ENCODE measurements at places on chromosomes 5 and 9.
A peak's percentile ranks its signal among the peaks of the same experiment; 100 is the strongest.

DNA sequence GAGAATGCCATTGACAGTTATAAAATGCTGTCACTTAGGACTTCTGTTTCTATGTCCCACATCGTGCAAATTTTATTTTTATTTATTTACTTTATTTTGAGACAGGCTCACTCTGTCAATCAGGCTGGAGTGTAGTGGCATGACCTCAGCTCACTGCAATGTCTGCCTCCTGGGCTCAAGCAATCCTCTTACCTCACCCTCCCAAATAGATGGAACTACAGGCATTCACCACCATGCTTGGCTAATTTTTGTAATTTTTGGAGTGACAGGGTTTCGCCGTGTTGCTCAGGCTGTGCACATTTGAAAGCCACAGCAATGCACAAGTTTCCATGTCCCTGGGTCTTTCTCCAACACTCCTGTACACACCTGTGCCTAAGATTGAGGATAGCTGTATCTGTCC, 51.8 kb downstream of the ADAMTS16 start:
- no peak for DNase-seq

DNA sequence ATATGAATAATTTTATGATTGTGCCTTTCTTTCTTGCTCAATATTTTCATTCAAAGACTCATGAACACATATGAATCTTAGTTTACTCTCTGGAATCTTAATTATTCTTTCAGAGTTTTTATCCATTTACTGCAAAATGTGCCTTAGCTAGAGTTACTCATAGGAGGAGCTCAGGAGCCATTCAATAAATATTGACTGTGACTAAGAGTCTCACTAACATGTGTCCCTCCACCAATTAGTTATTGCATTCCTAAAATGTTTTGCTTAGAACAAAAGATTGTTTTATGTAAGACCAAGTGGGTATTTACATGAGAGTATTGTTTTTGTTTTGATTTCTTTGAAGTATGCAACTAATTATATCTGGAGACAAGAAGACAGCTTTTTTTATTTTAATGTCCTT, 218.4 kb upstream of the MAST4 start:
- no peak for DNase-seq

GRCh38 chr9:123096987-123097386, 63.5 kb downstream of the GPR21 start:
- no peak for DNase-seq

DNA sequence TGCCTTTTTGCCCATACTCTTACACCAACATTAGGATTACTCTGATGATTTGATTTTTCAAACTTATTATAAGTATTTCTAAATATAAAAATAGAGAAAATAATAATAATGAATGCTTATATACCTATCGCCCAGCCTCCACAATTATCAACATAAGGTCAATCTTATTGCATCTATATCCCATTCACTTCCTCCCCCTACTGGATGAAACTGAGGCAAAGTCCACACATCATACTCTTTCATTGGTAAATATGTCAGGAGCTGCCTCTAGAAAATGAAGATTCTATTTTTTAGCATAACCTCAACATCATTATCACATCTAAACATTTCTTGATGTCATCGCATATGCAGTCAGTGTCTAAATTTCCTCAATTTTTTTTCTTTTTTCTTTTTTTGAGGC, 44.3 kb downstream of the SH3RF2 start:
- no peak for DNase-seq

DNA sequence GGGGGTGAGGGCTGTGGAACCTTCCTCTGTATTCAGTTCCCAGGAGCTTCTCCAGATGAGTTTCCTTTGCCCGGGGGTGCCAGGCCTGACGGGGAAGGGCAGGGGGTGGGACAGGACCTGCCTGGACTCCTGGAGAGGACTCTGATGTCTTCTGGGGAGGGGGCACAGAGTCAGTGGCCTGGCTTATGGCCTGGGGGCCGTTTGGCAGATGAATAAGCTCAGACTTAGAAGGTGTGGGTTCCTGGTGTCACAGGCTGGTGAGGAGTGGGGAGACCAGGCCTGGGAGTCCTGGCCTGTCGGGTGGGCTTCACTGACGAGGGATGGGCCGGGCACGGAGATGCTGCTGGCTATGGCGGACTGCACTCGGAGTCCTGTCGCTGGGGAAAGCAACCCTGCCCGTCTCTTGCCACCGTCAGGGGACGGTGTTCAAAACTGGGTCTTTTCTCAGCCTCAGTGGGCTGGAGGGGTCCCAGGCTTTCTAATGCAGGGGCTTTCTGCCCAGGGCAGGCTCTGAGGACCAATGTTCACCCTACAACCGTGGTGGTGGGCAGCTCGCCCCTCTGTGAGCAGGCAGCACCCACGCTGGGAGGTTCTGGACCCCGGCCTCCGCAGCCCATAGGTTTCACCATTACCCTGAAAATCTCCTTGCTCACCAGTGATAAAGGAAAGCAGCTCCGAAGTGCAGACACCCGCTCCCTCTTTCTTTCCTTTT, 16.2 kb downstream of the COL5A1 start:
- DNase-seq: no peak

GRCh38 chr5:142120247-142120935, 11.8 kb downstream of the NDFIP1 start:
- DNase-seq: no peak

- DNase-seq: no peak
Measured at GRCh38 chr9:1210954-1211353, 160.8 kb downstream of the DMRT2 start.

DNA sequence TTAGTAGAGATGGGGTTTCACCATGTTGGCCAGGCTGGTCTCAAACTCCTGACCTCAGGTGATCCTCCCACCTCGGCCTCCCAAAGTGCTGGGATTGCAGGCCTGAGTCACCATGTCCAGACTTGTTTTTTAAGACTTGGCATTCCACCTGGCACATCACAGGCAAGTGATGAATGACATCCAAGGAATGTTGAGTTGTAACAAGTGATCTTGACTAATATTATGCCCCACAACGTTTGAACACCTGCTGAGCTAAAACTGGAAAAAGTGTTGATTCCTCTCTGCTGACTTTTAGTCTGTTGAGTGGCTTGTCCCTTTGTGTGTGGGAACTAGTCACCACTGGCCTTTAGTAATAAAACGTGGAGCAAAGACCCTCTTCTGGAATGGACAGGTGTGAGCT, 54.6 kb downstream of the SUB1 start:
- no peak for DNase-seq

DNA sequence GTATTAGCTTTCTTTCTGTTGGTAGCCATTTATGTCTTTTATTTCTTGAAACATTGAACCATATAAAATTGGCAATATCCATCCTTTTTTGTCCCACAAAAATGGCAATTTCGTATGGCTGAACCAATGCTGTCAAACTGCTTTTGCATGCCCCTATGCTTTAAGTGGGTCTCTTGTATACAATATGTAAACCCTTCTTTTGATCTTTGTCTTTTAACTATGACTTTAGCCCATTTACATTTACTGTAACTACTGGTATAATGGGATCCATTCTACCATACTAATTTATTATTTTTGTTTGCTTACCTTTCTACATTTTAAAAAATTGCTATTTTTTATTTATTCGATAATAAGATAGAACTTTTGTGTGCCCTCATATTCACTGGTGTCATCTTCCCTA, 93.4 kb downstream of the TENT4A start:
- DNase-seq: no peak

GRCh38 chr9:130931508-130932254, 7.4 kb downstream of the FIBCD1 start:
- DNase-seq: no peak

DNA sequence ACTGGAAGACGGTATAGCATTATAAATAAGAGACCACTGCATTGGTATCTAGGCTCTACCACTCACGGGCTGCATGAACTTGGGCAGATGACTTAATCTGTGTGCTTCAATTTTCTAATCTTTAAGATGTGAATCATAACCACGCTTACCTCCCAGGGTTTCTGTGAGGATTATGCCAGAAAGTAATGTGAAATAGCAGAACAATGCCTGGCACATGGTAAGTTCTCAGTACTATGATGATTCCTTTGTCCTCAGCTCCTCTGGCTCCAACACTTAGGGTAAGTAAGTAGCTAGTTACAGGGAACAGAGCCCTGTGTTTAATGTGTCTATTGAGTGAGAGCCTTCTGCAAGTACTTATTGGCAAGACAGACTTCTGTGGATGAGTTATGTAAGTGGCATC, 31.1 kb downstream of the POU4F3 start:
- no peak for DNase-seq

GRCh38 chr9:26682796-26683496, 209.7 kb downstream of the CAAP1 start:
- DNase-seq: no peak

DNA sequence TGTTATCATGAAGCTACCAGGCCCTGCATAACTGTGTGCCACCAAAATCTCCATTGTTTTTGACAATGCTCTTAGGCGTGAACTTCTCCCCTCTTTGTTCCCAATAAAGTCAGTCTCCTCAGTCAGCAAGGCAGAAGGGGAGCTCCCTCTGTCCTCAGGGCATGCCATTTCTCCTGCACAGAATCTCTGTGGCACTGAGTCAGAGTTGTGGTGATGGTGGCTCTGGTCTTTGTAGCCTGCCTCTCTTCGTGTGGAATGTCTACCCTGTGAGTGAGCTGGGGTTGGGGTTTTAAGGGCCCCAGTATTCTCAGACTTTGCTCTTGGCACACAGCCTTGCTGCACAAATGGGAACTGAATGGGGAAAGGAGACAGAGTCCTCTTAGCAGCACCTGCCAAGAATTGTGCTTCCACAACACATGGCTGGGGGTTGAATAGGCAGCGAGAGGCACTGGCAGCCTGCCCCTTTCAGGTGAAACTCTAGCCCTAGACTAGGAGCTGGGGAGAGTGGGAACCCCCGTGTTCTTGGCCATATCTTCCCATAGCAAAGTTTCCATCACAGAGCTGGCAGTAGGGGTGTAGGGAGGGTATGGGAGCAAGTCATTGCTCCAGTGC, 146.6 kb downstream of the SH3GL2 start:
- no peak for DNase-seq

DNA sequence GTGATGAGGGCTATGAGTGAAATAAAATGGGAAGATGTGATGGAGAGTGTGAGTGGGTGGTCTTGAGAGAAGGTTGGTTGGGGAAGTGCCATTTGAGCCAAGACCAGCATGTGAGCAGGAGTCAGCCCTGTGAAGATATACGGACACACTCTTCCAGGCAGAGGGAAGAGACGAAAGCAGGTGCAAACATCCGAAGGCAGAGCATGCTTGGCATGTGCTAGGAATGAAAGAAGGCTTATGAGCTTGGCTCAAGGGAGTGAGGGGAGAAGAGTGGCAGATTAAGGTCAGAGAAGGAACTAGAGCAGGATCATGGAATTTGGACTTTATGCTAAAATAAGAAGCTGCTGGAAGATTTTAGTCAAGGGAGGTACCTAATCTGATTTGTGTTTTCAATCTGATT, 23.6 kb upstream of the CCDC112 start:
- no peak for DNase-seq

DNA sequence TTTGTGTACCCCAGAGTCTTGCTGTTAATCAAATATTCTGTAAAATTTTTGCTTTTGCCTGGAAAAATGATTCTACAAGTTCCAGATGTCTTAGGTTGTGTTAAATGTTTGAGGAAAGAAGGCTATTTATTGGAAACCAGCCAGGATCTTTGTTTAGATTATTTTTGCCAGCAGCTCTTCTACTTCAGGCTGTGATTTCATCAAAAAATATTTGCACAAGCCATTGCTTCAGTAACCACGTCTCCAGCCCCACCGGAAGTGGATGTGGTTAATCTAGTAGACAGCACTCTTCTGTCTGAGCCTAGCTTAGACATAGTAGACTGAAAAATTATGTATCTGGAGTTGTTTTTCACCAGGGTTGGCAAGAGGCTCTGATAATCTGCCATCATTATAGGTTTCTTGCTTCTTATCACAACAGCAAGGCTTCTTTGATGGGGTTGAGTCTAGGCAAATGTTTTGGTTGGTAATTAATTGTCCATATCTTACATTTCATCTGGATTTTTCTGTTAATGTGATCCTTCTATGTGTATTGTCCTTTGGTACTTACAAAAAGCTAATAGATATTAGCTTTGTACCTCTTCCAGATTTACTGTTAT, 17.1 kb downstream of the KCTD16 start:
- DNase-seq: peak; percentile 74

GRCh38 chr9:35726931-35727330, 5.1 kb downstream of the TLN1 start:
- DNase-seq: no peak

- DNase-seq: no peak
Measured at GRCh38 chr5:5667136-5667554, 244.7 kb downstream of the ICE1 start.

GRCh38 chr5:179245031-179245430, 100.2 kb downstream of the ADAMTS2 start:
- DNase-seq: no peak

GRCh38 chr5:169706071-169706470, 69.0 kb downstream of the DOCK2 start:
- no peak for DNase-seq

GRCh38 chr5:149497357-149497756, 53.9 kb downstream of the CSNK1A1 start:
- DNase-seq: no peak

- no peak for DNase-seq
Measured at GRCh38 chr5:126450346-126450745, 27.1 kb downstream of the GRAMD2B start.

- DNase-seq: no peak
Measured at GRCh38 chr5:87751824-87752223, 339.1 kb upstream of the CCNH start.

DNA sequence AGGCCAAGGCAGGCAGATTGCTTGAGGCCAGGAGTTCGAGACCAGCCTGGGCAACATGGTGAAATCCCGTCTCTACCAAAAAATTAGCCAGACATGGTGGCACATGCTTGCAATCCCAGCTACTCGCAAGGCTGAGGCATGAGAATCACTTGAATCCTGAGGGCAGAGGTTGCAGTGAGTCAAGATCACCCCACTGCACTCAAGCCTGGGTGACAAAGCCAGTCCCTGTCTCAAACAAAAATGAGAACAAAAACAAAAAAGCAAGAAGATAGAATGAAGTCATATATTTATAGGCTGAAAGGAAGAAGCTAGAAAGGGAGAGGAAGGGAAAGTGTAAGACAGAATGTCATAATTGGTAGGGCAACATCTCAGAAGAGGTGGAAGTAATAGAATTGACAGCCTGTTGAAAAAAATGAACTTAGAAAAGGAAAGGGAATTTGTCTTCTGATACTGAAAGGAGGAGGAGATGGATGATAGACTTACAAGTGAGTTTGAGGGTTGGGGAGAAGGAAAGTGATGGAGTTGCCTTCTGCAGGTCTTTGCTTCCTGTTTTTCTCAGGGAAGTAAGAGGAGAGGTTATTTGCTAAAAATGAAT, 32.2 kb downstream of the CARD6 start:
- DNase-seq: no peak

GRCh38 chr5:141722266-141722665, 40.2 kb upstream of the ARAP3 start:
- no peak for DNase-seq

DNA sequence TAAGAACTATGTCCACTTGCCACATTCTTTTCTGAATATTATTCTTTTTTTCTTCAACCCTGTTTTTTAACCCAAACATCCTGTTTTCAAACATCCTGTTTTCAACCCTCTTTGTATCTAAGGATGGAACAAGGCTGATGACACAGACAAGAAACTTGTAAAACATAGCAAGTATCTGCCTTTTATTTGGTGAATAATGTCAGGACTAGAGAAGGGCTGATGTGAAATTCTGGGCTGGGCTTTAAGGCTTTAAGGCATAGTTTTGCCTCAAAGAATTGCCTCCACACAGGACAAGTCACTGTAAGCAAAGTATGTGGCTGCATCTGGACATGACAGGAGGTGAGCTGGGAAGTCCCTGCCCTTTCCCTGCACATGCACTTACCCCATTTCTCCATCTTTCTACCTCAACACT, 42.5 kb upstream of the RIC1 start:
- DNase-seq: no peak

GRCh38 chr9:82722051-82722450, 340.9 kb downstream of the RASEF start:
- DNase-seq: no peak

Data from stimulated activated CD4-positive, alpha-beta T cell treated with anti-CD3 and anti-CD28 coated beads, Interleukin-2, amount 100 ng/mL, for 4 hours (primary cell).